ENCODE measurements at places on chromosomes 5 and 9.

DNA sequence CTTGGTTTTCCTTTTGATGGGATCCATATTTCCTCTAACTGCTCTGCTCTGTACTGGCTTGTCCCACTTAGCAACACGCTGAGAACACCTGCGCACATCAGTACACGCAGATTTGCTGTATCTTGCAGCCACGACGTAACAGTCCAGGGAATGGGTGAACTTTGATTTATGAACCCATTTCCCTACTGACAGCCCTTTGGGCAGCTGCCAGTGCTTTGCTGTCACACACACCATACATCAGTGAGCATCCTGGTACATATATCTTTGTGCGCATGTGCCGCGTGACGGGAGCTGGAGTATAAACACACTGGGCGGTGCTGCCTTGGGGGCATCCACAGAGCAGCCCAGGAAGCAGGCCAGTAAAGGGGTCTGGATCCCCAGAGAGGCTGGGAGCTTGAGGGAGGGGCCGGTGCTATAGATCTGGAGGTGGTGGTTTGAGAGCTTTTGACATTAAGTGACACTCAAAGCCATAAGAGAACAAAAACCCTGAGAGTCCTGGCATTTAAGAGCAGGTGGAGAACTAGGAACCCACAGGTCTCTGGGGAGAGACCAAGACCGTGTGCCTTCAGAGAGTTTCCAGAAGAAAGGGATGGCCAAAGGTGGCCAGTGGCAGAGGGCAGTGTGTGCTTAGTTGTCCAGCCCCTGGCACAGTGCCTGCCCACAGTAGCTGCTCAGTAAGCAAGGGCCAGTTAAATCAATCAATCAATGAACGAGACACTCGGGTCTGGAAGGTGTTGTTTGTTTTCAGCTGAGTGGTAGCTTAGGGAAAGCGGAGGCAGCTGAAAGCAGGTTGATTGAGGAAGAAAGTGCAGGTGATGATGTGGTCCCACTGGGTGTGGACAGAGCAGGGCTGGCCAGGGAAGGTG is 53.7 kb downstream of the LMX1B start:
- DNase-seq: no peak

DNA sequence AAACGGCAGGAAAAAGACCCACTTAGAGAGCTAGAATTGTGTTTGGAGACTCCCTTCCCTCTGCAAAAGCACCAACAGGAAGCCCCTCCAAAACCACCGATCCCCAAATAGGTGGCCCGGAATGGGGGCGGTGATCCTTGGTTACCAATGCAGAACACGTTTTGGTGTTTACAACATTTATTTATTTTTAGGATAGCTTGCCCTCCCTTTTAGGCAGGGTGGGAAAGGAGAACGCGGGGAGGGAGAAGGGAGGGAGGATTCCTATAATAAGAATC is 579 bp upstream of the NTRK2 start:
- no peak for DNase-seq

- DNase-seq: no peak
These were observed 16.1 kb downstream of the B4GALT1 start for GRCh38 chr9:33151007-33151557.

GRCh38 chr9:116090030-116090770 is 63.4 kb upstream of the PAPPA start:
- no peak for DNase-seq

GRCh38 chr9:92562461-92562967 is 26.7 kb upstream of the ECM2 start:
- no peak for DNase-seq
